ENCODE measurements at places on chromosomes 7 and 10.

DNA sequence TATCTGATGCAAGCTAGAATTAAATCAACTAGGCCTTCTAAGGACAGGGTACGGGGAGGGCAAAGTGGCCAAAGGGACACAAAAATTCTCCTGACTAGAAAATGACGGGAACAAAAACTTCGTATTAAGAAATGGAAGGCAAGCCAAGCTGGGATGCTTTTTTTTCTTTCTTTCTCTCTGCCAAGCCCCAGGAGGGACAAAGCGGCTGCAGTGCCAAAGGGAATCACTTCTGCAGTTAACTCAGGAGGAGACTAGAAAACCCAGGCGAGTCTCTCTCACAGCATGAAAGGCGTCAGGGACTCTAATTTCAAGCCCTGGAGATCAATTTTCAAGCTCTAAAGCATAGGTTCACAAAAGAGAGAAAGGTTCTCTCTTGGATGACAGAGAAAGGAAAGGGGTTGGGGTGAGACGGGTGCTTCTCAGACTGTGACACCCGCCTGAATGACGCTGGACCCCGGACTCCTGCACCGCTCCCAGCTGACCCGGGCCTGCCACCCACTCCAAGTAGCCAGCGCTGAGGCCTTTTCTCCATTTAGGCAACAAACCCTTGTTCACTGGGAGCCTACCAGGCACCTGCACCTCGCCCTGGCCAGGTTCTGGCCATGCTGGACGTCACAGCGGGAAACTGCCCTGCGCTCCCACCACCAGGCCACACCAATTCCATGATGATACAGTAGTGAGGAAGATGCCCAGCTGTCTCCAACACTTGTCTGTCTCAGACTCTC lies 56.5 kb downstream of the KIAA1549 start:
- no peak for DNase-seq

- no peak for DNase-seq
Observed at GRCh38 chr7:43721193-43721806, 8.0 kb downstream of the COA1 start.

GRCh38 chr10:32367793-32368453 lies 21.0 kb upstream of the EPC1 start:
- DNase-seq: peak; percentile 49

DNA sequence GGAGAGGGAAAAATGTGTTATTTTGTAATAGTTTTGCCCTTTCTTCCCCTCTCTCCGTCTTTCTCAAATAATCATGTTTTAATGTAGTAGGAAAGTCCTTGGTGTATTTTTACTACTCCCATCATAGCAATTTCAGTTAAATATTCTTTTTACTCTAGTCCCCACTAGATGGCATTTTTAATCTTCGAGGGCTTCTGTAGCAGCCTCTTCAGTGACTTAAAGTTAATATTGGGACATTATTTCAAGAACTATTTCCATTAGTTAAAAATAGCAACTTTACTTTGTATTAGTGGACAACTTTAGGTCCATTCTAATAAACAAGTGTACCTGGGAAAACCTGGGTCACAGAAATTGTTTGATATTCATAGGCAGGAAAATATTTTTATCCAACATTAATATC lies 23.0 kb downstream of the EDRF1 start:
- DNase-seq: no peak

DNA sequence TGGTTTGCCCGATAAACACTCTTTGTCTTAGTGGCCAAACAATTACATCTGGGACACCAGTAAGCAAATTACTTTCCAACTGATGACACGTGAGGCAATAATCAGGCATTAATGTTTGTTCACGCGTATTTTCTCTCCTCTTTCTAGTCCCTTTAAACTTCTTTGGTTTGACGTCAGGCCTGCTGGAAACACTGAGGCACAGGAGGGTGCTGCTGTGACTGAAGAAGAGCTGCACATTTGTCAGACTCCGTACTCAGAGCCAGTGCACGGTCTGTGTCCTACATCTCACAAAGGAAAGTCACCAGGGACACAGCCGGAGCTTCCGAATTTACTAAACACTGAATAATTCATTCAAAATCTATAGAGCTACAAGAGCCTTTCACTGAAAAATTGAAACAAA lies 57.6 kb upstream of the ANAPC16 start:
- DNase-seq: no peak

DNA sequence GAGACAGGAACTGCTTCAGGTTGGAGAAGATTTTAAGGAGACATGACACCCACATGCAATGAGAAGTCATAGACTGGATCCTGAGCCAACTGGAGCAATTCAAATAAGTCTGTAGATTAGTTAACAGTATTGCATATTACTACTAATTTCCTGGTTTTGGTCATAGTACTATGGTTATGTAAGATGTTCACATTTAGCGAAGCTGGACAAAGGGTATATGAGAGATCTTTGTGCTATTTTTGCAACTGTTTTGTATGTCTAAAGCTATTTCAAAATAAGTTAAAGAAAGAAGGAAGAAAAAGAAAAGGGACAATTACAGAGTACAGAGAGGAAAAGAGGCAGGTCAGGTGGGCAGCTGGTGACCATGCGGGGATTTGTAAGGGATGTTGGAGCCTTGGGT lies 116.5 kb upstream of the SVIL start:
- no peak for DNase-seq

DNA sequence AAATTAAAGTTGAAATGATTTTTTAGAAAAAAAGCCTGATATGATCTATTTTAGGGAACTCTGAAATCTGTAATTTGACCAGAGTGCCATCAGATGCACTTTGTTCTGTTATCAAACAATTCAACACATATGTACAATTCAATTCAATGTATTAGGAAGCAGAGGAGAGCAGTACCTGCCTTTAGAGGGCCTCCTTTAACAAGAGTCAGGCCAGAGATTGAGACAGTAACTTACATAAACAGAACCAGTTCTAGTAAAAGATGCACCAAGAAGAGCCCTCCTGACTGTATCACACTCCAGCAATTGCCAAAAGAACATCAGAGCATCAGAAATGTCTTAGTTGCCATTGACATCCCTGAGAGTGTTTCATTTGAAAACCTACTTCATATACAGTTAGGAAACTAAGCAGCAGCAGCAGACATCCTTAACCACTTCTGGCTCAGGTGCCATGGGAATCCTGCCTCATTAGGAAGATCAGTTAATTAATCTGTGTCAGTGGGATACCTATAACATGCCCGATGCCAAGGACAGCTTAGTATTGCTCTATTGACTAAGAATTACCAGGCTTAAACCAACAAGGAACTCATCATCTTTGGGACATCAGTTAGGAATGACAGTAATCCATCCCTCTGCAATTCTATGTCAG lies 1222.6 kb upstream of the LRRN3 start:
- no peak for DNase-seq

DNA sequence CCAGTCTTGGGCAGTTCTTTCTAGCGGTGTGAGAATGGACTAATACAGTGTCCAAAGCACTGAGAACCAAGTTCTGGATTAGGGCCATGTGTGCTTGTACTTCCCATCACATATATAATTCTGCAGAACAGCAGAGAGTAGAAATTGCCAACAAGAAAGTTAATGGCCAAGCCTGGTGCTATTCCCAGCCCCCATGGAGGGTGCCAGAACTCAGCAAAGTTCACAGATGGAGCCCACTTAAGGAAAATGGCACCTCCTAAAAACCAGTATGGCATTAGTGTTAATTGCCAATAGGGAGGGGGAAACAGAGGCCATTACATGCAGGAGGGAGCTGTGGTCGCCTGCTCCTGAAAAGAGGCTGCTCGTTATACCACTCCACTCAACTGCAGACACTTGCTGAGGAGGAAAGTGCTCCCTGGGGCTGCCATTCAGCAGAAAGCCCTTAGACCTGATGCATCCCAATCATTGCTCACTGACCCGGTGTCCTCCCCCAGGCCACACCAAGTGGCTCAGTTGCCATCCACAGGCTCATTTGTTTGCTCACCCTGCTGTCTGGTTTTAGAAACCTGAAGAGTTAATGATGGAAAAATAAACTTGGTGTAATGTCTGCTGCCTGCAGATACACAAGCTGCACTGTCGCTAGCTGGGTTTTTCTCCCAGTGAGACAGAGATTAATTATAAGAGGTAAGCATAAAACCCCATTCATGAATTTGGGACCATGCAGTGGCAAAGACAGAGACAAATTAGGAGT lies 280.6 kb downstream of the GFRA1 start:
- no peak for DNase-seq

DNA sequence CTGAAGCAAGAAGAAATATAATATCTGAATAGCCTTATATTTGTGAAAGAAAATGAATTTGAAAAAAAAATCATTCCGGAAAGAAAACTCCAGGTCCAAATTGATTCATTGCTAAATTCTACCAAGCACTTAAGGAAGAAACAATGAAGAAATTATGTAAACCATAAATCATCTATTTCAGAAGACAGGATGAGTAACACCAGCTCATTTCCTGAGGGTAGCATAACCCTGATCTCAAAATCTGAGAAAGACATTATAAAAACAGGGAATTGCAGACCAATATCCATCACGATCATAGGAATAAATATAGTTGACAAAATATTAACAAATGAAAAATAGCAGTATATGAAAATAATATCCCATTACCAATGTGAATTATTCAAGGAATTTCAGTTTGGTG lies 70.1 kb upstream of the RAB18 start:
- DNase-seq: no peak

GRCh38 chr7:6646465-6646864 lies 9.3 kb downstream of the ZNF316 start:
- DNase-seq: no peak

DNA sequence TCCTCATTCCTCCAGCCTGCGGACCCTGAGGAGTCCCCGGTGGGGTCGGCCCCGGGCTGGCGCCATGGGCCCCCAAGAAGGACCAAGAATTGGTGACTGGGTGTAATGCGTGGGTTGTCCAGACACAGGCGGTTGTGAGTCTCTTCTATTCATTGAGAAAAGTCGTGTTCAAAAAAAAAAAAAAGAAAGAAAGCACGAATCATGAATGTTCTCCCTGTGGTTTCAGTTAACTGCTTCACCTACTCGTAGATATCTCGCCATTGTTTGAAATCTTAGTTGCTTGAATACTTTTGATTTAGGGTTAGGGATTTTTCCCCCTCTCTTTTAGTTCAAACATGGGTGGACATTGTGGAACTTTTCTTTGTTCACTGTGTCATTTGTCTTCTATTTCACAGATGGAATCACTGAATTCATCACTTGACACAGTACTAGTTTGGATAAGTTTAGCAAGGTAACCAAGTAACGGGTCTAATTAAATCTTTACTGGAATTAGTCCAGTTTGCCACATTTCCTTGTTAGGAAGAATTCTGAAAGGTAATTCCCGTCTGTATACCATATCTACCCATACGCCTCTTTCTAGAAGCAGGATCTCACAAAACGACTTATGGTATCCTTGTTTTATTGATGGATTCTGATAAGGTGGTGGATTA lies 775 bp downstream of the STARD3NL start:
- no peak for DNase-seq
